ENCODE measurements at places on chromosomes 3 and 15.

DNA sequence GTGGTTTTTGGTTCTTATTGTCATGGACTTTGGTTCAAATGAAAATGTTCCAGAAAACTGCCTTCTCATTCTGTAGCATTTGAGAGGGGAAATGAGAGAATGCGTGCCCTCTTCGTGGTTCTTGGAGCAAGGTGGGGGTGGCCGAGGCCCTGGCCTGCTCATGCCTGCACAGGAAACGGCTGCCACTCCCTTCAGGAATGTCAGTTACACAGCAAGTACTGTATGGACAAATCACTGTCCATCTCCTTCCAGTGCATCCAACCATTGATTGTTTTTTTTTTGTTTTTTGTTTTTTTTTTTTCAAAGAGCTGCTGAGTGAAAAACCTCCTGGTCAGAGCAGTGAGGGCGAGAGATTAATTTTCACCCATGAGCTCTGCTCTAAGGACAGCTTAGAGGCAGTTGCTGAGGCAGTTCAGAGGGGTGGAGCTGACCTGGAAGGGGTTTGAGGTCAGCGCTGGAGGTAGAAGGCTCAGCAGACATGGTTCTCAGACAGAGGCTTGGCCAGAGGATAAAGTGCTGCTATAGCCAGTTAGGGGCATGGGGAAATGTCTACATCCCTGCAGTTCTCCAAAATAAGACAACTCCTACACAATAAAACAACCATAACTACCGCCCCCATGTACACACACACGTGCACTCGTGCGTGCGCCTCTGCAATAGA is 20.2 kb upstream of the KIF23 start:
- DNase-seq = no peak

GRCh38 chr3:49489247-49489646 is 19.2 kb downstream of the DAG1 start:
- DNase-seq = no peak

DNA sequence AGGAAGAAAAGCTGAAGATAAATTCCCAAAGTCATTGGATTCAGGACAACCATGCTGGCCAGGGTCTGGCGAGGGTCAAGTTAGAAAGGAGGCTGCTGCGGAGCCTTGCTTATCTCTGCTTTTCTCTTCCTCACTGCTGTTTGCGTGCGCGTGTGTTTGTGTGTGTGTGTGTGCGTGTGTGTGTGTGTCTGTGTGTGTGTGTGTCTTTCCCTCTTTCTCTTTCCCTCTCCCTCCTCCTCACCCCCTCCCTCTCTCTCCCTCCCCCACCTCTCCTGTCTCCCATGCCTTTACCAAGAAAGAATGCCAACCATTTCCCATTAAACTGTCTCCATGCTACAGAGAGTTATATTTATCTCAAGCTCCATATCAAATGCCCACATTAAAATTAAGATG is at the start of gene COLQ:
TSS of gene COLQ (minus strand) at position 134 of the 393 bp plus-strand sequence. CDS start at position 53, 81 bp downstream.
- DNase-seq = no peak

GRCh38 chr15:100204771-100205170 is 137.0 kb downstream of the ADAMTS17 start:
- DNase-seq = no peak

GRCh38 chr3:134126153-134126552 is 96.4 kb upstream of the SLCO2A1 start:
- no peak for DNase-seq

DNA sequence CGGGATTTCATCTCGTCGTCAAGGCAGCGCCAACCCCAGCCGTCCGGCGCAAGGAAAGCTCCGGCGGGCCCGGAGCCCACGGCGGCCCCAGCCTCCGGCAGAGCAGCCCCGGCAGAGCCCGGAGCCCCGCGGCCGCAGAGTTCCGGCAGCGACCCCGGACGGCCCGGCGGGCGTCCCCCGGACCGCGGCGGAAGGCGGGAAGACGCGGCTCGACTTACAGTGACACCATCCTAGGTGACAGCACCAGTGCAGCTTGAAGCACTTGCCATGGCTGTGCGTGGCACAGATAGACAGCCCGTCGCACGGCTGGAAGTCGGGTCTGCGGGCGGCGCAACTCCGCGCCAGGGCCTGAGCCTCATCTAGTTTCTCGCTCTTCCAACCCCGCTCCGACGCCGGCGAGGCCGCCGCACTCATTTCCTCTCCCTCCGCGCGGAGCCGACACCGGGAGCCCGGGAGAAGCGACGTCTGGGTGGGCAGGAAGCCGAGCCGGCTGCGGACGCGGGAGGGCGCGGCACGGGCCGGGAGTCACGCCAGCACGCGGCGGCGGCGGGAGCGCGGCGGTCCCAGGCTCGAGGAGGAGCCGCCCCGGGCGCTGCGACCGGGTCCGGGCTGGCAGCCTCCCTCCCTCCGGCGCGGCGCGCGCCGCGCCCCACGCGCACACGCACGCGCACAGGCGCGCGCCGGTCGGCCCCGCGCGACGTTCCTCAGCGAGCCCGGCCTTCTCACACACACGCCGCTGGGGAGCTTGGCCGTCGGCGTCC is at the start of gene C3orf70:
TSS of gene C3orf70 (minus strand) at position 651 of the 761 bp plus-strand sequence. CDS start at position 414, 237 bp downstream.
- DNase-seq = peak; percentile 37

DNA sequence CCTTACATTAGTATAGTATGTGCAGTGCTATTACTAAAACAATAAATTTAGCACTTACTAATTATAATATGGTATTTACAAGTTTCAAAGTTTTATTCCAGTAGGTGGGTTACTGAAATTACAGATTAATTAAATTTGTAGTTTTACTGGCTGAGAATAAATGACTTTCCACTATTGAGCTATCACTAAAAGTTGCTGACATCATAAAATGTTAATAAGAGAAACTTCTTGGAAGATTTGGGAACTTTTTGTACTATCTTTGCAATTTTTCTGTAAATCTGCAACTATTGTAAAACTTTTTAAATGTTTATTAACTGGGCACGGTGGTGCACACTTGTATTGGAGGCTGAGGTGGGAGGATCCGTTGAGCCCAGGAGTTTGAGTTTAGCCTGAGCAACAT is 247.7 kb downstream of the UBE2E2 start:
- DNase-seq = no peak

DNA sequence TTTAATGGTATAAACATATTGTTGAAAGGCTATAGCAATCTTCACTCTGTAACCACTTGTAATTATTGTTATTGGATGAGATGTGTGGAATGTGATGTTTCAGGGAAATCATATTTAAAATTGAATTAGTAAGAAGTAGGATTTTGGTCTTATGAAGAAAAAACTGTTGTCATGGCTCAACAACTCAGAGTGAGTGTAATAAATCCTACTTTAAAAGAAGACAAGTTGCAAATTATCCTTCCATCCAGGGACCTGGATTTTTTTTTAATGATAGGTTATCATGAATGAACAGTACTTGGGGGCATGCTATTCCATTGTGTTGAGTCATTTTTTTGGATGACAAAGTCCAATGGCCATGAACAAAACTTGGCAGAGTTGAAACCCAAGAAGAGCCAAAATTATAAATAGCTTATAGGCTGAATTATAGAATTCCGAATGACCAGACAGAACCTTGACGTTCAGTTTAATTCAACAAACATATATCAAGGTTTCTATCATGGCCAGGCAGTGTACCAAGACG is 625.5 kb upstream of the ZNF717 start:
- no peak for DNase-seq

DNA sequence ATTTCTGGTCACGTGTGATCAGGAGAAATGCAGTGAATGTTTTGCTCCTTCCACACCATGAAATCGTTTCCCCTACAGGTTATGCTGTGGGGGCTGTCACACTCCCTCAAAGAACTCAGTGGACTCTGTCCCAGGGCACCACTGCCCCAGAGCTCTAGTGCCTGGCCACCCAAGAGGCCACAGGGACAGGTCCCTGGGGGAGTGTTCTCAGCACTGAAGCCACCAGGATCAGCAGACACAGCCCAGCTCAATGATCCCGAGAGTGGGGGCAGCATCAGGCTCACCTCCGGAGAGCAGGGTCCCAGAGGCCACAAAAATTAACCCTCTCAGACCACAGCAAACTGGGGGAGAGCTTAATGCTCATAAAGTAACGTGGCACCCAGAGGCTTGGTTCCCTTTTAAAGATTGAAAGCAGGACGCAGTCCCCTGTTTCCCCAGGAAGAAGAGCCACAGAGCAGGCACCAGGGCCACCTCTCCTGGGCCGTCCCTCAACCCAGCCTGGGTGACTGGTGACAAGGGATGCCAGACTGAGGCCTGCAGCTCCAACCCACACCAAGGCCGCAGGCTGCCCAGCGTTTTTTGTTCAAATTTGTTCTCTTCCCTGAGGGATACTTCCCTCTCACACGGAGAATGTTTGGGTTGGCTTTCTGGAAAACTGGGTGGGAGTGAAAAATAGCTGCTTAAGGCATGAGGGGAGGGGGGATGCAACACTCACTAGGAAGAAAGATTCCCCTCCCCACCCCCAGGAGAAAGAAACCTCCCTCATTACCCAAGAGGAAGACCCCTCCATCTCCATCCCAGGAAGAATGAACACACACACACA is 123.3 kb upstream of the IGF1R start:
- no peak for DNase-seq

- DNase-seq = no peak
Measured at GRCh38 chr3:114687151-114687550, 393.3 kb downstream of the TIGIT start.

- no peak for DNase-seq
Measured at GRCh38 chr3:25587975-25588374, 76.7 kb downstream of the TOP2B start.

- DNase-seq = no peak
Measured at GRCh38 chr15:70627322-70627721, 136.0 kb downstream of the UACA start.

DNA sequence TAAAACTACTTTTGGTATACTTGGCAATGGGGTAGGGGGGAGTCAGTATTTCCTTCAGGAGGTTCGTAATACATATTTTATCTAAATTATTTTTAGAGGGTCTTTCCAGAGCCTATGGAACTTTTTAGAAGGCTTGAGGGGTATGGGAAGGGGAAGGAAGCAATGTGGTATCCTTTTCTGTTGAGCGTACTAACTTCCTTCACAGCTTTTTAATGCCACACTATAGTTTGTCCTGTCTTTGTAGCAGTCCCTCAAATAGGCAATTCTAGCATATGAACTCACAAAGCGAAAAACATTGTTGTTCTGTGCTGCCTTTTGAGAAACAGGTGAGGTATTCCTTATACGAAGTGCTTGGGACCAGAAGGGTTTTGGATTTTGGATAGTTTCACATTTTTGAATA is 22.3 kb upstream of the P2RY13 start:
- DNase-seq = no peak

GRCh38 chr3:42988566-42988965 is 9.5 kb downstream of the GASK1A start:
- no peak for DNase-seq

GRCh38 chr3:102415553-102415952 is 19.3 kb upstream of the ZPLD1 start:
- no peak for DNase-seq

- no peak for DNase-seq
Measured at GRCh38 chr15:26682598-26683164, 90.2 kb downstream of the GABRB3 start.

- DNase-seq = no peak
Measured at GRCh38 chr3:105801397-105801796, 67.4 kb downstream of the CBLB start.

GRCh38 chr3:167886690-167887089 is 151.2 kb downstream of the SERPINI1 start:
- DNase-seq = no peak

GRCh38 chr3:120173056-120173675 is 78.9 kb upstream of the GSK3B start:
- no peak for DNase-seq

DNA sequence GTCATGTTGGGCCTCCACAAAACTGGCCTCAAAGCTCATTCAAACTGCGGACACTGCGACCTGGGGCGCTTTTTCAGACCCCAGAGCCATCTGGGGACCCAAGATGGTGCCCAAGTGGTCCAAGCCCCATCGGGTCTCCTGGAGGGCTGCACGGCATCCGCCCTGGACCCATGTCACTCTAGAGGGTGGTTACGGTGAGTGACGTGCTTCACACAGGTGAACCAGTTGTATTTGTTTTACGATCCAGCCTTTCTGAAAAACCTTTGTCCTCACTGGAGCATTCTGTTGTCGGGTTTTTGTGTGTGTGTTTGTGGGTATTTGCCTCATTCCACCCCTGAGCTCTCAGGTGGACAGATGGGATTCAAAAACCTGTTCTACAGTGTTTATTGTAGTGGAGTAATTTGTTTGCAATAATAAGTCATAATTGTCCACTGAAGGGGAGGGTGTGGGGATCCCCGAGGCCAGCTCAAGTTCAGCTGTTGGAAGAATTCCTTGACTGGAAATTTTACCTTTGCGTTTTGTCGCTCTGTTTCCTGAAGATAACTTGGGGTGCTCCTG is 1.9 kb downstream of the SLC51A start:
- DNase-seq = no peak

- DNase-seq = no peak
Measured at GRCh38 chr15:42919308-42919707, 1.3 kb downstream of the TTBK2 start.

DNA sequence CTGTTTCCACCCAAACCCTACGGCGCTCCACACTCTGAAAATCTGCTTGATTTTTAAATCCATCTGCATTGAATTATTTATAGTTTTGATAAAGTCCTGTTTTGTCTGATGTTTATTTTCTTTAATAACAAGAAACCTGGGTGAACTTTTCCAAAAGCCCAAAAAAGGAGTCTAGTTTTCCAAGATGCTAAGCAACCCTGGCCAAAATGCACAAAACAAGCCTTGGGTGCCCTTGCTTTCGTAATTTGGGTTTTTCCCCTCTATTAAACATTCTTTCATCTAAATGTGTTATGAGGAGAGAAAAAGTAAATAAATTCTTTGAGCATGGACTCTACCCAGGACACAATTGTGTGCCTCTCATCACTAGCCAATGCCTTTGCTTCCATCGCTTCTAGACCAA is 468.9 kb downstream of the MCTP2 start:
- no peak for DNase-seq

DNA sequence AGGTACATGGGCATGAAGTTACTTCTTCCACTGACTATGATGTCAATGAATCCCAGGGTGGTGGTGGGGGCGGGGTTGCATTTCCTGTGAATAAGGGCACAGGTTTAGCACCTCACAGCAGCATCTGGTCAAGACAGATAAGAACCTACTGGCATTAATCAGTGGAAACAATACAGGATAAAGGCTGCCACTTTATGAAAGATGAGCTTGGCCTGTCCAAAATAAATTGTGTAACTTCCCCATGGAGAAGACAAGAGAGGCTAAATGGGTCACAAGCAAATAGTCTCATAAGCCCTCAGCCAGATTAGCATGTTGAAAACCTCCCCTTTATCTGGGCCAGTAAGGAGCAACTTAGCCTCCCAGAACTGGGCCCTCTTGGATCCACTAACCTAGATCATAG is 27.4 kb upstream of the PLSCR2 start:
- no peak for DNase-seq

- DNase-seq = no peak
Measured at GRCh38 chr3:66107855-66108254, 69.1 kb upstream of the MAGI1 start.

GRCh38 chr3:53764026-53764775 is 82.0 kb downstream of the CHDH start:
- DNase-seq = no peak
